ENCODE measurements at places on chromosomes 3 and 15.

DNA sequence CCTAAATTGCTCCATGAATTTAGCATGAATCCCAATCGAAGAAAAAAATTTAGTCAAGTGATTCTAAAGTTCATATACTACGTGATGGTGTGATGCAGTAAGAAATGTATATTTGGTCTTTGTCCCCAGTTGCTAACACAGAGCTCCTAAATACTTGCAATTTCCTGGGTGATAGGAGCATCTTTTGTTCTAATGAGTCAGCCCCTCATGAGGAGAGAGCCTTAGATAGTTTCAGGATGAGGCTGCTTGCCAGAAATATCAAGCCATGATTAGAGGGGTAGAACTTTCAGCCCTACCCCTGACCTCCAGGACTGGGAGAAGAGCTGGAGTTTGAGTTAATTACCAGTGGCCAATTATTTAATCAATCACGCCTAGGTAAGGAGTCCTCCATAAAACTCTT, 170.2 kb downstream of the PDE8A start:
- DNase-seq, result no peak

DNA sequence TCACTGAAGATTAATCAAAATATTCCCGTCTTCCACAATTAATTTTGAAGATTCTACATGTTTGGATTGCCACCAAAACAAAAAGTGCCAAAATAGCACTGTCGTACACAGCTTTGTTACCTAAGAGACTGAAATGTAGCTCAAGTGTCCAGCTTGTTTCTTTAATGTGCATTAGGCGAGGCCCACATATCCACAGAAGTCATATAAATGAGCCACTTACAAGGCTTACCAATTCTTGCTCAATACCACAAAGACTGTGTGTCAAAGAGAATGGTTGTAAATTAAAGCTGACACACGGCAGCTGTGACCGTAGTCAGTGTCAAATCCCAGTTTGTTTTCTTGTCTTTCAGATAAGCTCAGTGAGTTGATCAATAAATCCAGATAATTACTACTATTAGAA, 639.4 kb upstream of the TBL1XR1 start:
- no peak for DNase-seq

- no peak for DNase-seq
Measured at GRCh38 chr3:185420762-185421161, 57.8 kb downstream of the MAP3K13 start.

DNA sequence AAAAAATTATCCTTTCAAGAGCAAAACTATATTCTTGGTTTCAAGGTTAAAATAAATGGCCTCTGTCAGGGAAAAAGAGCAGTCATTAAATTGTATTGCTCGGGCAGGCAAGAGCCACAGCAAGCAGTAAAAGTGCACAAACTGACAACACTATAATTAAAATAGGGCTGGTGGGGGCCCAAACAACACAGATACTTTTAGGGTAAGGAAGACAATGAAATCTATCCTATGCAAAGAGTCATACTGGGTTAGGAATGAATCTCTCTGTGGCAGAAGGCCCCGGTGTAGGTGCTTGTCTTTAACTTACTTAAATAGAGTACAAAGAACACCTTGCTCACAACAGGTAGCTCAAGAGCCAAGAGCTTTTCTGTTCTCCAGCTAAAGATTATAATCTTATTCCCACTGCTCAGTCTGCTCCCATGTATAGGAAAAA, 94.7 kb downstream of the DLG1 start:
- no peak for DNase-seq

- DNase-seq, result no peak
Measured at GRCh38 chr3:188417766-188418165, 263.8 kb downstream of the LPP start.
